ENCODE measurements at places on chromosomes 7 and 10. TPM values are rescaled to one million over a fixed set of nuclear protein-coding genes. Genes with fewer than 3 reads are reported as not detected.

DNA sequence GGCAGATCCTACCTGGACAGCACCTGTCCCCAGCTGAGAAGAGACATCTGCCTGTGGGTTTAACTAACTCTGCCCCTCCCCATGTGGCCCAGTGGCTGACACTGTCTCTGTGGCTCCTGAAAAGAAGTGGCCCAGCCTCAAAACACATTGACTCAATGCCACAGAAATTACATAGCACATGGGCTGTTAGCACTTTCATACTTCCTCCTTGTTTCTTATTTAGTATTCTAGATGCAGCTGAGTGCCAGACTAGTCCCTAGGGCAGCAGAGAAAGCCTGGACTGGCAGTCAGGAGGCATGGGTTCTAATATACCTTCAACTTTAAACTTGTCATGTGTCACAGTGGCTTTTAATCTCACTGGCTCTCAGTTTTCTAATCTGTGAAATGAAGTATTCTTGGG, 171.0 kb downstream of the TRIL start:
- no peaks in the 10 kb centered on the region for H3K36me3 ChIP-seq
- no peaks in the 10 kb centered on the region for H3K27me3 ChIP-seq
- no peak for DNase-seq
- H3K27ac ChIP-seq = no peak overlapping the region
- peaks cover 34% of the 10 kb centered on the region for H3K4me1 ChIP-seq

- H3K36me3 ChIP-seq = no peaks in the 10 kb centered on the region
- peaks cover 59% of the 10 kb centered on the region for H3K4me1 ChIP-seq
- peak overlapping the region; percentile 88 for H3K4me3 ChIP-seq
- no peak for DNase-seq
Measured at GRCh38 chr7:74173491-74173865, 678 bp upstream of the EIF4H start.

GRCh38 chr7:130986261-130986690, 252.3 kb upstream of the KLF14 start:
- H3K27me3 ChIP-seq = no peaks in the 10 kb centered on the region
- no peaks in the 10 kb centered on the region for H3K36me3 ChIP-seq
- H3K4me3 ChIP-seq = no peak overlapping the region
- no peak for DNase-seq

Gene CNPY1
- not detected for polyA plus RNA-seq

Gene TMEM176B
- 30.6 TPM for polyA plus RNA-seq

Gene VWC2
- polyA plus RNA-seq = not detected
